NCI-H1092 (cell line): ENCODE measurements at places on chromosomes 16 and 17.

DNA sequence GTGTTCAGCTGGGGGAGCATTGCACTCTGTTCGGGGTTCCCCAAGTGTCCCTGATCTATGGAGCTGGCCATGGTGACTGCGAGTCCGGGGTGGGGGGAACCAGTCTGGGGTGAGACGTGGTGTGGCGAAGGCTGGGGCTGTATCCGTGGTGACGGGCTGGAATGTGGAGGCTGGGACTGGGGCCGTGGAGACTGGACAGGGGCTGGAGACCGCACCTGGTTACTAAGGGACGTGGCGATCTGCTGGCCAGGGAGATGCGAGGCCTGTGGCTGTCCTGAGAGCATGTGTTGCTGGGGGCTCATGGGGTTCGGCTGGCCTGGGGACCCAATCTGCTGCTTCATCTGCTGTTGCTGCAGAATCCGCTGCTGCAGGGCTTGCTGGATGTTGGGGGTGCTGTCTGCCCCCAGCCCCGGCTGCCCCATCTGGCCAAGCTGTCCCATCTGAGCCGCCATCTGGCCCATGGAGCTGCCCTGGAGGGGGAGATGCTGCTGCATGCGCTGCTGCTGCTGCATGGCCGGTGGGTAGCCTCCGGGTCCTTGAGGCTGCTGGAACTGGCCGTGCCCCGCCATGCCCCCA lies 10.6 kb upstream of the TRAP1 start:
- no peak for DNase-seq

DNA sequence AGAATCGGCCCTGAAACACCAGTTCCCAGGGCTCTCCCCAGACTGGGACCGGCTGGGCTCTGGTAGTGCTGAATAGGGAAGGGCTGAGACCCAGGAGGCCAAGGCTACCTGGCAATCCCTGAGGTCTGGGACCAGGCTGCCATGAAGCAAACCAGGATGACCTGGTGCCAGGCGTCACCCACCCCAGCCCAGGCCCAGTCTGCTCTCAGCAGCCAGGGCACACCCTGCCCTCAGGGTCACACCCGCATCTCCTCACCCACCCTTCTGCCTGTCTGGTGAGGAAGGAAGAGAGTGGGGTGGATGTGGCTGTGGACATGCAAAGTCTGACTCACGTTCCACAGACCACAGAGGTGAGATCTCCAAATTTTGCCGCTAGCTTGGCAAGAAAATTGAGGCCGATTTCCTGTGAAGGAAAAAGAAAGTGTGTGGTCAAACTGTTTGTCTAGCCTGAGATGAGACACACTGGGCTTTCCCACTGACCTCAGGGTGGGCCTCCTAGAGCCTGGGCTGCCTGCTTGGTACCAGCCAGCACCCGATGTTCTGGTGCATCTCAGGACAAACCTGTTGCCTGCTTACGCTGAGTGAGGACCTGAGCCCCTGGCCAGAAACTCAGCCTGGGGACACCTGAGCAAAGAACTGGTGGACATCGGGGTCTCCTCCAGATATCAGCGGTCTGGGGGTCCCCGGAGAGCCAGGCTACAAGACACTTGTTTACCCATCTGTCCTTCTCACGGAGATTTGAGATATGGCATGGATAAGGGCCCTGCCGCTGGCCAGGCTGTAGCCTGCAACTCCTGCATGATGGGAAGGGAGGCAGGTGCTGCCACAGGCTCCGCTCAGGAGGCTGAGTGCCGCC lies 6.3 kb upstream of the RAB37 start:
- DNase-seq = no peak

DNA sequence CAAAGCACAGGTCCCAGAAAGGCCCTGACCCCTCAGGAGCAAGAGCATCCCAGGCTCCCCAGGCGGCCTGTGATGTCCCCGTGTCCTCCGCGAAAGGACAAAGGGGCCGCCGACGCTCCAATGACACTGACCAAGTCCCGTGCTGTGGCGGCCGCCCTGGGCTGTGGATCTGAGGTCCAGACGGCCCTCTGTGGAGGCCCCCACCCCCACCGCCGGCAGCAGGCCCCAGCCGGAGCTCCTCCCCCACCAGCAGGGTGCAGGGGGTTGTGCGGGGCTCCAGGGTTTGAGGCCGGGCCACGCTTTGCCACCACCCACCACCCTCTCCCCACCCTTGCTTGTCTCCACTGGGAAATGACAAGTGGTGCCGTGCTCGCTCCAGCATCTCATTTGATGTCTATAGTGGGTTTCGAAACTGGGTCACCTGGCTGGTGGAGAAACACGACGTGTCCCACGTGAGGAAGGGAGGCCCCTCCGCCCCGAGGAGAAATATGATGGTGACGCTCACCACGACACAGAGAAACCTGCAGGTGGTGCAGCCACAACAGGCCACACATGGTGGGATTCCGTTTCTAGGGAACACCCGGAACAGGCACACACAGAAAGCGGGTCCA lies 31.2 kb upstream of the ZNF469 start:
- DNase-seq = no peak

- DNase-seq = no peak
Observed at GRCh38 chr17:78735832-78736525, 46.1 kb downstream of the CYTH1 start.

- no peak for DNase-seq
Observed at GRCh38 chr17:5000237-5000639, 2.5 kb downstream of the KIF1C start.

- no peak for DNase-seq
Observed at GRCh38 chr16:83392743-83393142, 415.0 kb upstream of the HSBP1 start.

DNA sequence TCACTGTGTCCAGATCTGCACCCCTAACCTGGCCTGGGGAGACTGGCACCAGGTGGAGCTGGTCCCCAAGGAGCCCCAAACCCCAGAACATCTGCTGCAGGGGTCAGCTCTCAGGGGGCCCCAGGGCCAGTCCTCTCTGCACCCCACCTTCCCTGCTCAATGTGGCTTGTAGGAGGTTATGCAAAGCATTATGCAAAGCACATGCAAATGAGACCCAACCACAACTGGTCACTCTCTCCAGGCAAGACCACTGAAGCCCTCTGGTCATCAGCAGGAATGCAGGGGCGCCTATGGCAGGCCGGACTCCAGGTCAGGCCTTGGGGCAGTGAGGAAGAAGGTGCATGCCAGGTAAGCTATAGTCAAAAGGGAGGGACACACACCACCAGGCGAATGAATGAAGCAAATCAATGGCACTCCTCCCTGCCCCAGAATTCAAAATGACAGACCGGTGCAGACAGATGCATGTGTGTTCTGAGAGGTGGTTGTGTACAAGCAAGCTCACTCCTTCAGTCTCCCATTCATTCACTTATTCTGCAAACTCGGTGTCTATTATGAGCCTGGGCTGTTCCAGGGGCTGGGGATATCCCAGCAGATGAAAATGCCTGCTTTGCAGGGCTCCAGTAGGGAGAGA lies 48.0 kb downstream of the TMEM235 start:
- DNase-seq = no peak

- no peak for DNase-seq
Observed at GRCh38 chr17:15261258-15261801, 3.8 kb downstream of the PMP22 start.

- no peak for DNase-seq
Observed at GRCh38 chr16:49457196-49457595, 83.6 kb downstream of the C16orf78 start.
